ENCODE measurements at places on chromosomes 3 and 15. TPM values are rescaled to one million over a fixed set of nuclear protein-coding genes. Genes with fewer than 3 reads are reported as not detected.

Gene TIPARP
- total RNA-seq = 17.9 TPM

Gene MYO5C
- 0.88 TPM for total RNA-seq

Gene CCR4
- total RNA-seq = not detected

Gene HTR3E
- not detected for total RNA-seq

Gene DPPA2
- not detected for total RNA-seq

DNA sequence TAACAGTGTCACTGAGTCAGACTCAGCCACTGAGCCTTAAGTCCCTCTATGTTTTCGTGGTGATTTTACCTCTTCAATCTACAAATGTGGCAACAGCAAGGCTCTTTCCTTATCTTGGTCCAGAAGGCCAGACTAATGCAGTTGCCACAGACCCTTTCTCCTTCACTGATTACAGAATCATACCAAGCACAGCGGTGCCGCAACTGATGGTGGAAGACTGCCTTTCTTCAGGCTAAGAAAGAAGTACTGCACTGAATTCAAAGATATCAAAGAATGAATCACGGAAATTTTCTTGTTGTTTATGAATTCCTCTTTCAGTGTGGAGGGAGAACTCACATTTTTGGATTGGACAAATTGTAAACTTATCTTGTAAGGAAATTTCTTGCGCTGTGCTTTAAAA is 18.6 kb downstream of the DCP1A start:
- no peak for DNase-seq

GRCh38 chr3:112187300-112187699 is 54.3 kb upstream of the GCSAM start:
- no peak for DNase-seq

DNA sequence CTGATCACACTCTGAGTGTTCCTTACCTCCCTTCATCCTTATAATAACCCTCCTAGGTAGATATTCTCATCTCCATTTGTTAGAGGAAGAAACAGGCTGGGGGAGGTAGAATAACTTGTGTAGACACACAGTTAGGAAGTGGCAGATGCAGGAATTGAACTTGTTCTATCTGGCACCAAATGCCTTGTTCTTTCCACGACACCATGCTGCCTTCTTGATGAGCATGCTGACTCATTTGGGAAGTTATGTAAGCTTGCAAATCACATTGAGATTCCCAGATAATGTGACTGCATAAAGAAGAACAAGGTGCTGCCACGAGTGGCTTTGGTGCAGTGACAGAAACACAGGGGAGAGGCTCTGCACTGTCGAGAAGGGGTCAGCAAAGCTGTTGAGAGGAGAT is 27.5 kb upstream of the NDUFB4 start:
- DNase-seq = no peak

DNA sequence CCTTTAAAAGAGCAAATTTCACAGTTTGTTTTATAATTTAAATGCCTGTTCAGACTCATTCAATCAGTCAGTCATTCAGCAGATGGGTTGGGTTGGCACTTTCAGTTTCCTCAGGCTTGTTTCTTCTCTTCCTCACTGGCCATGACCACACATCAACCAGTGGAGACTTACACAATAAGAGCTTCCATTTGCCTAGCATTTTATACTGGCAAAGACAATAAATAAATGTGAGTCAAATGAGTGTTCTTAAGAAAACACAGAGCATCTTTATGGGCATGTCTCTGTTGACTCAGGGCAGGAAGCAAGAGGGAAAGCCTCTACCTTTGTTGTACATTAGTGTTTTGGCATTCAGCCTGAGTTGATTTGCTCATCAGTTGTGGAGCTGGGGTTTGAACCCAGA is 122.6 kb downstream of the EPHB1 start:
- DNase-seq = no peak

DNA sequence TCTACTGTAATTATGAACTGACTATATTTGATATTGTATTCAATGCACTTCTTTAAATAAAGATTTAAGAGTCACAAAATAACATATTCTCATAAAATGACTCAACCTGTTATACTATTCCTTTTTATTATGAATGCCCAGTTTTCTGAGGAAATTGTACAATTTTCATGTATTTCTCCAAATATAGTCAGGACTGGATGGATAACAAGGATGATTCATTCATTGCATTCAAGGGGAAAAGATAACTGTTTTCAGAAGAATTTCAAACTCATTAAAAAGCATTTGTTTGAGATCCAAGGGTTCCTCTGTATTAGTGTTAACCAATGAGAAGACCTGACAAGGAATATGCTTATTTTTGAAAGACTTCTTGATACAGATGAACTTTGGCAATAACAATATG is 163.7 kb downstream of the MEIS2 start:
- no peak for DNase-seq

GRCh38 chr3:163601426-163601825 is 1476.9 kb downstream of the SI start:
- no peak for DNase-seq

DNA sequence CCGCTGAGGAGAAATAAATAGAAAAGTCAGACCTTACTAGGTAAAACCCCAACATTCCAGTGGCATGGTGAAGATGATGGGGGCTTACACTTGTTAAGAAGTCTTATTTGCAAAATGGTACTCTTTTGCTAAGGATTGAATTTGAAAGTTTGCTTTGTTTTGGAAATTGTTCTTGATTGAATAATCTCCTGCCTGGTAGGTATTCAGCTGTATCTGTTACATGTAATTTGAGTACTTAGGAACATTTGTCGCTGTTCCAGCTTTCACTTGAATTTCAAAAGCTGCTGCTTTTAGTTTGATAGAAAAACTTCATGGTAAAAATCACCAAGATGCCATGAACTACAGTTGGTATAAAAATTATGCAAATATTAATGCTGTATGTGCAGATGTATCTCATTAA is 44.6 kb downstream of the TFG start:
- no peak for DNase-seq

GRCh38 chr15:91516866-91517265 is 336.6 kb upstream of the SLCO3A1 start:
- DNase-seq = no peak

- no peak for DNase-seq
Measured at GRCh38 chr3:48528048-48528447, 24.1 kb upstream of the SHISA5 start.

DNA sequence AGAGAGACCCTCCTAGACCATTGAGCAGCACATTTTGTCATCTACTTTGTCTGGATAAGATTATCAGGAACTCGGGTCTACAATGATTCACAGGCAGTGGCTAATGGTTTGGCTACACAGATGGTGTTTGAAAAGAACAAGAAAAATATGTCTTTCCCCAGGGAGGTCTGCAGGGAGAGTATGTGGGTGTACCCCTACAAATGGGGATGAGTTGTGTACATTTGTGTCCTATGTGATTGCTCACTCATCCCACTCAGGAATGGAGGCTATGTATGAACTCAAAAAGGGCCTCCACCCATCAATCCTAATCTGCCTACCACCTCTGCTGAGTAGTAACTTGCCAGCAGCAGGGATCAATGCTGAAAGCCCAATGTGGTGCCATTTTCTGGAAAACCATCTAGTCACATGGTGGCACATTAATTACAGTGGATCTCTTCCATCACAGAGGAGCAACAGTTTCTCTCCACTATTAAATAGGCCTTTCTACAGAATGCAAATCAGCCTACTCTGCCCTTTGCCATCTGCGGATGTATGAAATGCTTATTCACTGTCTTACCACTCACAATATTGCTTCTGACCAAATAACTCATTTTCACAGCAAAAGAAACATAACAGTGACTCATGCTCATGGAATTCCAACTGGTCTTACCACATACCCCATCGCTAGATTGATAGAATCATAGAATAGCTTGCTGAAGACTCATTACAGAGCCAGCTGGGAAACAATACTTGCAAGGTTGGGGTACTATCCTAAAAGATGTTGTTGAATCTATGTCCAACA is 48.3 kb upstream of the TRIM42 start:
- DNase-seq = peak; percentile 98

GRCh38 chr15:95590533-95591044 is 739.9 kb upstream of the NR2F2 start:
- DNase-seq = no peak

DNA sequence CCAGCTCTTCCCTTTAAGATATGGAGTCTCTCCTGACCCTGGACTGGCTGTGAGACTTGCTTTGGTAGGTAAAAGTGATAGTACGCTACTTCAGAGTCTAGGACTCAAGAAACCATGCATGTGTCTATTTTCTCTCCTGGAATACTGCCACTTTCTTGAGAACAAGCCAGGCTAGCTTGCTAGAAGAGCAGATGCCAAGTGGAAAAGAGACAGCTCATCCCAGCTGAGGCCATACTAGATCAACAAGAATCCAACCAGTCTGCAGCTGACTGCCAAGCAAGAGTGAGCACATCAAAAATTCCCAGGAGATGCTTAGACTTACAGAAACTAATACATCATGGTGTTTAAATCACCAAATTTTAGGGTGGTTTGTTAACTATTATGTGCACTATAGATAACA is 208.3 kb upstream of the RBMS3 start:
- DNase-seq = no peak

DNA sequence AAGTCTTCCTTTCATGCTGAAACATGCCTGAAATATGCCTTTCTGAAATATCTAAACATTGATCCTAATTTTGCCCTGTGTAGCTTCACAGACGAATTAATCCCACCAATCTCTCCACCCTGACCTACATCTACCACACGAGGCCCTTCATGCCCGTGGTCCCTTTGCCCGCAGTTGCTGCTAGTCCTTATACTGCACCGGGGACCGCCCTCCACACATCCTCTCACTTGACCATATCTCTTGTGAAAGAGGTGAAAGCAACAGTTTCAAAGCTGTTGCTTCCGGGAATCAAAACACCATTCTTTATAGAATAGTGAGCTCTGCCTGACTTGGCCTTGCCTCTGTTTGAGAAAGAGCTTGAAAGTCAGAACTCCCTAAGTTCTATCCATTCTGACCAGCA is 499.5 kb downstream of the NTRK3 start:
- no peak for DNase-seq

DNA sequence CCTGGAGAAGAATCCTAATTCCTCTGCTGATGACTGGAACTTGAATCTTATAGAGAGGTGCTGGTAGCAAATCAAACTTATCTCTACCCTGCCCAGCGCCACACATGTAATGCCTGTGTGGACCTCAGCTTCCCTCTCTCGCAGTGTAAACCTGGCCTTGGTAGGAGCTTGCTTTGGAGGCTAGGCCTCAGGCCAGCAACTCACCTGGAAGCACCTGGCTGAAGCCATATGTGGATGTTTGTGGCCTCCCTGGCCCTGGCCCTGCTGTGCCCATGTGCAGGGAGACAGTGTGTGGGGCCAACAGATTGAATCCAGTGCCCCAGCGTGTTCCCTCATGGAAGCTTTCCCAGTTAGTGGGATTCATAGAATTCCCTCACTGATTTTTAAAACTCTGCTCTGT is 8.4 kb downstream of the TTC21A start:
- no peak for DNase-seq

DNA sequence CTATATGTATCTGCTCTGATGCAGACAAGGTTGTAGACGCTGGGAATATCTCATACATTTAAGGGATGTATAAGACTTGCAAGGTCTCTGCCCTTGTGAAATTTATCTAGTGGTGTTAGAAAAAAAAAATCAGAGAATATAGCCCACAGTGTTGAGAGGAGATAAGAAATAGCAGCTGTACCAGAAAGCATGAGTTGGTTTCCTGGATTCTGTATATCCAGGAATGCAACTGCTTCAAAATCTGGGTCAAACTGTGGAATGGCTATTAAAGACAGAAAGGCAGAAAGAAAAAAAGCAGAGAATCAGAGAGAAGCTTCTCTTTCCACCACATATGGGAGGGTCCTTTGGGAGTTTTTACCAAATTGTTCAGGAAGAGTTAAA is 1.5 kb upstream of the TMEM212 start:
- no peak for DNase-seq

DNA sequence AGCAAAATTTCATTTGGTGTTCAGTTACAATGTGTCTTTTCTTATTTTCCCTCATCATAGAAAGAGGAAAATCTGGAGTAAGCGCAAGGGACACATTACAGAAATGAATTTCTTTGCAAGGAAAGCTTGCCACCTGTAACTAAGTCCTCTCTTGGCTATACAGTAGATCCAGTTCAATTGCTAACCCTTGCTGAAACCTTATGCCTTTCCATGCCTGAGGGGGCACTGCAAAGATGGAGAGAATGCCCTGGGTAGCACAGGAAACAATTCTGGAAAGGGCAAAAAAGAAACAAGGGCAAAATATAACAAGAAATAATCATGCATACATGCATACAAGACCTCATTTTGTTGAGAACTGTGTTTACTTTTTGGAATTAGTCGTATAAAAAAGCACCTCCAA is 4.3 kb downstream of the CADM2 start:
- no peak for DNase-seq

DNA sequence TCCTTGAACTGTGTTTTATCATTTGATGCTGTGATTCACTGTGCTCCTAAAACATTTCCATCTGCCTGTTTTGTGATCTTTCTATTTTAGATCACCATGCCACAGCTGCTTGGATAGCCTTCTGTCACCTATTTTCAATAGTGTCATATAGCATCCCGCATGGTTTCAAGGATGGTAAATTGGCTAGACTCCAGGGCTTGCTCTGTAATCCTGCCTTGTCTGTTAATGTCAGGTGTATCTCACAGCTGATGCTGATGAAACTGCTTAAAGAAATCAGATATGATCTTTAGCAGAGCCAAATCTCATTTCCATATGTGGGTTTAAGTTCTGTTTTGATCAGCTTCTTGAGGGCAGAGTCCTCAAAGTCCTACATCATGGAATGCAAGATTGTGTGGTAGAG is 182.2 kb downstream of the UBE2E2 start:
- no peak for DNase-seq

GRCh38 chr3:59660852-59661625 is 611.2 kb upstream of the CFAP20DC start:
- DNase-seq = no peak

- no peak for DNase-seq
Measured at GRCh38 chr3:89572261-89572660, 464.8 kb downstream of the EPHA3 start.

- peak; percentile 39 for DNase-seq
Measured at GRCh38 chr3:184129012-184129411, 6.1 kb upstream of the EIF2B5 start.

DNA sequence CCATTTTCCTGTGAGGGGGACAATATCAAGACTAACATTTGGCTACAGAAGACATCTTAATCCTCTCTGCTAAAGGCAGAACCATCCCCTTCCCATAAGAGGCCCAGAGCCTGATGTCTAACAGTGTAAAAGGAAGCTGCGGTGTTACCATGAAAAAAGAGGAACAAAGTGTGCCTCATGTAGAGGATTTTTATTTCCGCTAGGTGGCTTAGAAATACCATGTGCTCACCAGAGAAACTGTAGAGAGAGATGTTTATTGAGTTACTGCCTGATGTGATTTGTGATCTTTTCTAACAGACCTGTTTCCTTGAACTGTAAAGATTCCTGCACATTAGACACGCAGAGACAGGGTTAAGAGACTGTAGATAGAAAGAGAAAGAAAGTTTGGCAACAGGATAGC is 22.0 kb downstream of the OR5H15 start:
- peak; percentile 8 for DNase-seq

- peak; percentile 10 for DNase-seq
Measured at GRCh38 chr3:19645093-19645492, 288.9 kb downstream of the EFHB start.

GRCh38 chr3:190458040-190458439 is 8.3 kb upstream of the TMEM207 start:
- DNase-seq = no peak
